ENCODE measurements at places on chromosomes 6 and 20. TPM values are rescaled to one million over a fixed set of nuclear protein-coding genes. Genes with fewer than 3 reads are reported as not detected.
A peak's percentile ranks its signal among the peaks of the same experiment; 100 is the strongest.

The TEAD3 gene
- total RNA-seq, result 2.1 TPM

The ZNF334 gene
- 30.8 TPM for total RNA-seq

DNA sequence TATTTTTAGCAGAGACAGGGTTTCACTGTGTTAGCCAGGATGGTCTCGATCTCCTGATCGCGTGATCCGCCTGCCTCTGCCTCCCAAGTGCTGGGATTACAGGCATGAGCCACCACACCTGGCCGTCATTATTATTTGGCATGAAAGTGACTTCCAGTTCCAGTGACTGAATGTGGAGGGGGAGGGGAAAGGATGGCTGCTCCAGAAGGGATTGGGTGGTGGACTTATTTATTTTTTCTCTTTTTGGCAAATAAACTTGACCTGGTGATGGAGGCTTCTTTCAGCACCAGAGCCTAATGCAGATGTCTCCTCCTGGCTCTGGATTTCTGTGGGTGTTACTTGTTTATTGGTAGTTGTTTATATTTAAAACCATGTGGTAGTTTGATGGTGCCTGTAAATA lies 16.9 kb upstream of the SLC22A23 start:
- no peak for DNase-seq

GRCh38 chr6:83511901-83512681 lies at the start of gene PRSS35:
Gene PRSS35 (plus strand): TSS chr6:83512534. CDS start chr6:83523442, 10,908 bp downstream.
- peak; percentile 10 for DNase-seq

The NRN1 gene
- total RNA-seq, result 55.1 TPM

The MATN4 gene
- not detected for total RNA-seq

GRCh38 chr6:10424040-10424439 lies 9.2 kb upstream of the TFAP2A start:
- DNase-seq, result no peak

GRCh38 chr20:53040693-53041589 lies 68.8 kb downstream of the TSHZ2 start:
- DNase-seq, result peak; percentile 48

The ZNF184 gene
- 16.3 TPM for total RNA-seq

DNA sequence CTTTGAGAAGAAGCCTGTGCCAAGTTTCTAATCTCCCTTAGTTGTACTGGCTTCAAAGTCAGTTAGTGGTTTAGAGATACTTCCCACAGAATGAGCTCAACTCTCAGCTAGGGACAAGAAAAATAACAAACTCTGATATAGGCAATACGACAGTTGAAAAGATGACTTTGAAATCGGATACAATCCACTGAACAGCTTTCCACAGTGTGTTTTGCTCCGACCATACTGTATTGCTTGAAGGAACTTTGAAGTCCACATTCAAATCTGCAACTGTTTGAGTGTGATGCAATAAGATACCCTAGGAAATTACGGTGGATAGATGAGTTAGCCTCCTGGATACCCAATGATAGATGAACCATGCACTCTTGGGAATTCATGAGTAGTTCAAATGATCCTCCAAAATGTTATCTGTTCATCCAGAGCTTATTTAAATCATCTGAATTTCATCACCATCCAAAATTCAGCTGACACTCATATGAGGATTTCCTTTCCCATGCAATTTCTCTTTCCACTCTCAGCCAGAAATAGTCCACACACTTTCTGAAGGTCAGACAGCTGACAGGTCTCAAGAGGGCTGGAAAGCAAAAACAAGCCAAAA lies 443.8 kb downstream of the HAO1 start:
- DNase-seq, result no peak

DNA sequence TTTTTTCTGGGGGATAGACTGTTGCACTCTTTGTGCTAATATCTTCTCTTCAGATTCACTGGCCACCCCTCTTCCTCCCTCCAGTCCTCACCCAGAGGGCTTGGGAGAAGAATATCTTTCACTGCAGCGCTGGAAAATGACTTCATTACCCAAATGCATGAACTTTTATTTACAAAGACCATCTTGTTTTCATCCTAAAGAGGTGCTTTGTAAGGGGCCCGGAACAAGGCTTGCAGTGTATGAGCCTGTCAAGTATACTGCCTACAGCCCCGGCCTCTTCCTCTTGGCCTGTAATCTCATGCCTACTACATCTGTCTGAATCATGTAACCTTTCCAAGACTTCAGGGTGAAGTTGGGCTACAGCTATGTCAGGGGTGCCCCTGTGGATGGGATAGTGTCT lies 554 bp upstream of the LAMA4 start:
- no peak for DNase-seq

DNA sequence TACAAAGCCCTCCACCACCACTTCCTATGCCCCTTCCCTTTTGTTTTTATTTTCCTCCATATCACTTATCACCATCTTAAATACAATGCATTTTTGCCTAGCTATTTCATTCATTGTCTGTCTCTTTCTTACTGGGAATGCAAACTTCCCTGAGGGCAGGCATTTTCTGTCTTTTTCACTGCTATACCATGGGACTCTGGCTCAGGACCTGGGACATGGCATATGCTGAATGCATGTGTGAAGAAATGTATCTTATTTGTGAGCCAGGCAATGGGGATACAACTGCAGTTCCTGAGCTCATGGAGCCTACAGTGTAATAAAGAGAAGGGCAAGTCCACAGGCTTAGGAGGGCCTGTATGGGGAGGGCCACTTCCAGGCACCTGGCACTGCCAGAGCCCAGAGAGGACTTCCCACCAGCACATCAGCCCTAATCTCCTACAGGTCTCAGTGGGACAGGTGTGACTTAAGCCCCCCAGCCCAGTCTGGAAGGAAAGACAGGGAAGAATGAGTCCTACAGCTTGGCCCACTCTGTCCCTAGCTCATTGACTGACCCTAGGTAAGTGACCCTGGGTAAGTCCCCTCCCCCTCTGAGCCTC lies 43.2 kb downstream of the TFEB start:
- DNase-seq, result no peak

DNA sequence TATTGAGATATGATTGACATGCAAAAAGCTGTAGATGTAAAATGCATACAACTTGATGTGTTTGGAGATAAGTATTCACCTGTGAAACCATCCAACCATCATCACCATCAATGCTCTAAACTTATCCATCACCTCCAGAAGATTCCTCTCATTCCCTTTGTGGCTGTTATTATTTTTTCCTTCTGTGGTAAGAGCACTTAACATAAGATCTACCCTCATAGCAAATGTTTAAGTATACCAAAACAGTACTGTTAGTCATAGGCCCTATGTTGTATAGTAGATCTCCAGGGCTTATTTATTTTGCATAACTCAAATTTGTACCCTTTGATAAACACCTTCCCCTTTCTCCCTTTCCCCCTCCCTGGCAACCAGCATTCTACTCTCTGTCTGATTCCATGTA lies 31.2 kb upstream of the CCN6 start:
- no peak for DNase-seq

- no peak for DNase-seq
Observed at GRCh38 chr20:63552481-63553249, 1.3 kb upstream of the FNDC11 start.

The PDE7B gene
- 4.1 TPM for total RNA-seq

The HRH3 gene
- total RNA-seq, result 1.7 TPM

GRCh38 chr6:100892693-100893092 lies 11.6 kb upstream of the ASCC3 start:
- DNase-seq, result no peak

DNA sequence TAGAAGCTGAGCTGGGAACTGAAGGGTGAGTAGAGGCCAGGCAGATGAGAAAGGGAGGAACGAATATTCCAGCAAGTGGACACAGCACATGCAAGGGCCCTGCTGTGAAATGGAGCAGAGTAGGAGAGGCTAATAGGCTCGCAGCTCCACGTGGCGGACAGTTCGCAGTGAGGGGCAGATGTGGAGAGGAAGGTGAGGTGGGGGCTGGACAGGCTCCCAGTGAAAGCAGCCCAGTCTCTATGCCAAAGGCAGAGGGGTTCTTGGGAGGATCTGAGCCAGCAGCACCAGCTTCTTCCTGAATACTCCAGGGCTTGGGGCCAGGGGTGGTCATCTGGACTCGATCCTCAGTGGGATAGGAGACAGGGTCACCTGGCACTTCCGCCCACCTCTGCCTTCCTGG lies 81.0 kb downstream of the CEBPB start:
- DNase-seq, result no peak

DNA sequence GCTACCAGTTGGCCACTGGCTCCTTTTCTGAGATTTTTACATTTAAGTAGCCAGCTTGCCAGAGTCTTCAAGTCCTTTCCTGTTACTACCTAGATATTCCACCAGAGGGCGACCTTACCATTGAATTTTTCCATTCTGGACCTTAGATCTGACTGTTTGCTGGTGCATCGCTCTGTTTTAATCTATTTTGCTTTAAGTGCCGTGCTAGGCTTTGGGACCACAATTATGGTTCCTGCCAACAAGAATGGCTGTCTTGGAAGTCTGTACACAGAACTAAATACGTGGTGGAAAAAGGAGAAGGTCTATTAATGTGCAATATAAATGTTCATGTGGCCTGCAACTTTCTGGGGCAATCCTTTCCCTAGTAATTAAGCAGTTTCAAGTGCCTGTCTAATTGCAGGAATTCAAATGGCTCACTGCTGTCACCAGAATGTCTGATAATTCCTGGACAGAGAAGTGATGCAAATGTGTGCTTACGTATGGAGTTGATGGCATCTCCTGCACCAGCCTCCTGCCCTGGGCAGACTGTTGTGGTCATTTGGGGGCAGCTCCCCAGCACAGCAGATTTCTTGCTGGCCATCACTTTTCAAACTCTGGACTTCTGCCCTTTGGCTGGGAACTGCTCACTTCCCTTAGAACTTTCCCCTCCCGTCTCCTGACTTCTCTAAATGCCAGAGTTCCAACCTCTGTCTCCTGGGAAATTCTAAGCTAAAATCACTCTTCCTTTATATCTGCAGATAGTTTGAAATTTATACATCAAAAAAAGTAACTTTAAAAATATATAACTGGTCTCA lies 5.6 kb upstream of the HLA-DOA start:
- peak; percentile 79 for DNase-seq

DNA sequence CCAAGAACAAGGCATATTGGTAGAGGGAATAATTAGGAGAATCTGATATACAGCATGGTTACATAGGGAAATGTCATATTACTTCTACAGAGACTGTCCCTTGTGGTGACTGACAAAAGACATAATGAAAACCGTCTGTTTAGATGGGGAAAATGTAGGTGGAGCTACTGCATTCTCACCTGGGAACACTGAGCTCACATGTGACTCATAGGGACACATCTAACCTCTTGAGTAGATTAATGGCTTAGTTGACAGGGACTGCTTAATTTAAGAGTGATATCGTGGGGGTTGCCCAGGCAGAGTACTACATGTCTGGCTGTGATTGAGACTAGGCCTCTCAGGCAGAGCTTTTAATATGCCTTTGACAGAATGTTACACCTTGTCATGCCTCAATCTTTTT lies 235.3 kb upstream of the ZFP64 start:
- no peak for DNase-seq

The PGC gene
- 0.36 TPM for total RNA-seq

DNA sequence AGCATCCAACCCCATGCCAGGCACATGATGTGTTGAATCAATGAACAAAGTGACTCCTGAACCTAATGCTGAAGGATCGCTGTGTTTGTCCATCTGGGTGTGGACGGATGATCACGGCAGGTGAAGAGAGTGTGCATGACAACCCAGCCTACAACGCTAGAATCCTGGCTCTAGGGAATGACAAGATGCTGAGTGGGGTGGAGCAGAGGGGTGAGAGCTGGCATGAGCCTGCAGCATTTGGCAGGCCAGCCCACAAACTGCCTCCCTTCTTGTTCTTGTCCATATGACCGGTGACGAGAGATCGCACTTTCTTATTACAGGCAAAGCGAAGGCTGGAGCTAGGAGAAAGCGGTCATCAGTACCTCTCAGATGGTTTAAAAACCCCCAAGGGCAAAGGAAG lies 54.7 kb upstream of the CDKAL1 start:
- peak; percentile 49 for DNase-seq

DNA sequence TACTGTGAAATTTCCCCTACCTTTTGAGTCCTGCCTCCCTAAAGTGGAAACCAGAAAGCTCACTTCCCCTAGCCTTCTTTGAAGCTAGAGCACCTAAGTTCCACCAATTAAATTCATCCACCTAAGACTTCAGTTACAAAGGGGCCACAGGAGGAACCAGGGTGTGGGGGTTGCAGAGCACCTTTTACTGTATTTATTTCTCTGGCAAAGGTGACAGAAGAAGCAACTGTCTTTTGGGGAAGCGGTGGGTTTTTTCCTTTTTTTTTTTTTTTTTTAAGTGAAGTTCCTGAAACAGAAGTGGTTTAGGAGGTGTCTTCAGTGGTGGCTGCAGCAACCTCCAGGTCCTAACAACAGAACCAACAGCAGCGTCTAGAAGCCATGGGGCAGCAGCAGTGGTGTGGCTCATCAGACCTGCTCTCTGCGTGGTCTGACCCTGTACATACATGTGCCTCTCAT lies 13.1 kb downstream of the PSMB9 start:
- DNase-seq, result no peak

- DNase-seq, result no peak
Observed at GRCh38 chr6:3624250-3625136, 127.0 kb downstream of the PXDC1 start.

DNA sequence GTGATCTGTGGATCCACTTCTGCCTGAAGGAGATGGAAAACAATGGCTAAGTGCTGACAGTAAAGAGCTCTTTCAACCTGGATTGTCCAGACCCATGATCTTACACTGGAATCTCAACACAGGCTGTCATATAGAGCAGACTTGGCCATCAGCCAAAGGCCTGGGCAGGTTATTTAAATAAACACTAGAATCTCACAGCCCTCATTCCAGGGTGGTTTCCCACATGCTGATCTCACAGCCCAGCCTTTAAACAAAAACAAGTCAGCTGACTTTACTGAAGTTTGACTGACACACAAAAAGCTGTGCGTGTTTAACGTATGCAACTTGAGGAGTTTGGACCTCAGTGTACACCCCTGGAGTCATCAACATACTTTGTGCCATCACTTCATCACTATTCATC lies 28.4 kb downstream of the SYNDIG1 start:
- no peak for DNase-seq

DNA sequence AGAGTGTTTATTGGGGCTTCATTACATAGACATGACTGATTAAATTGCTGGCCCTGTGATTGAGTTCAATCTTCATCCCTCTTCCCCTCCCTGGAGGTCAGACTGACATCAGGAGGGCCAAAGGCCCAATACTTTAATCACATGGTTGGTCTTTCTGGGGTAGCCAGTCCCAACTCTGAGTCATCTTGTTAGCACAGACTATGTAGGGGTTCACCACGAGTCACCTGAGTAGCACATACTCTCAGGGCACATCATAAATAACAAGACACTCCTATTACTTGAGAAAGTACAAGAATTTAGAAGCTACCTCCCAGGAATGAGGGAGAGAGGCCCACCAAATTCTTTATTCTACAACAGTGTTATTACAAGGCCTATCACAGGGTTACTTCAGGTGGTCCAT lies 11.3 kb downstream of the GINS1 start:
- no peak for DNase-seq

- DNase-seq, result no peak
Observed at GRCh38 chr6:54252916-54253315, 55.3 kb upstream of the TINAG start.

The STX7 gene
- total RNA-seq, result 54.6 TPM

GRCh38 chr6:125273965-125274364 lies 27.8 kb downstream of the HDDC2 start:
- peak; percentile 38 for DNase-seq

GRCh38 chr6:170035901-170036304 lies 255.0 kb downstream of the DLL1 start:
- DNase-seq, result no peak

- no peak for DNase-seq
Observed at GRCh38 chr6:162200945-162201690, 526.4 kb downstream of the PRKN start.

- DNase-seq, result no peak
Observed at GRCh38 chr20:25177890-25178321, 17.6 kb upstream of the ENTPD6 start.

Data from cerebellum (tissue), 4 donors.